ENCODE measurements at places on chromosomes 5 and 9. TPM values are rescaled to one million over a fixed set of nuclear protein-coding genes. Genes with fewer than 3 reads are reported as not detected.

TMOD1 gene
- 0.16 TPM for total RNA-seq

OR1J2 gene
- not detected for total RNA-seq

TBC1D13 gene
- total RNA-seq, result 10.8 TPM

JAKMIP2 gene
- 1.3 TPM for total RNA-seq

PRSS3 gene
- 47.3 TPM for total RNA-seq

CARTPT gene
- not detected for total RNA-seq

CKMT2 gene
- total RNA-seq, result 1.3 TPM

CDO1 gene
- total RNA-seq, result 29.2 TPM

CCL28 gene
- 1.4 TPM for total RNA-seq

ACO1 gene
- total RNA-seq, result 70.9 TPM

LMAN2 gene
- total RNA-seq, result 604 TPM

SV2C gene
- not detected for total RNA-seq

AK8 gene
- 0.47 TPM for total RNA-seq

MZB1 gene
- not detected for total RNA-seq

ENC1 gene
- 14.5 TPM for total RNA-seq

FRMD3 gene
- 0.26 TPM for total RNA-seq

SAXO1 gene
- total RNA-seq, result 0.09 TPM

C9orf153 gene
- 0.32 TPM for total RNA-seq

PPIC gene
- 84.0 TPM for total RNA-seq

PCDHA7 gene
- total RNA-seq, result 0.47 TPM

DOCK2 gene
- total RNA-seq, result 2.5 TPM

SHC3 gene
- total RNA-seq, result 20.9 TPM

SLC46A2 gene
- total RNA-seq, result not detected

CARD6 gene
- 12.1 TPM for total RNA-seq

IL5 gene
- total RNA-seq, result not detected

OGN gene
- total RNA-seq, result 43.5 TPM

Data from bronchial smooth muscle cell (primary cell).